Tongue (tissue), 3 donors: ENCODE measurements at places on chromosomes 1 and 21. TPM values are rescaled to one million over a fixed set of nuclear protein-coding genes. Genes with fewer than 3 reads are reported as not detected.

DNA sequence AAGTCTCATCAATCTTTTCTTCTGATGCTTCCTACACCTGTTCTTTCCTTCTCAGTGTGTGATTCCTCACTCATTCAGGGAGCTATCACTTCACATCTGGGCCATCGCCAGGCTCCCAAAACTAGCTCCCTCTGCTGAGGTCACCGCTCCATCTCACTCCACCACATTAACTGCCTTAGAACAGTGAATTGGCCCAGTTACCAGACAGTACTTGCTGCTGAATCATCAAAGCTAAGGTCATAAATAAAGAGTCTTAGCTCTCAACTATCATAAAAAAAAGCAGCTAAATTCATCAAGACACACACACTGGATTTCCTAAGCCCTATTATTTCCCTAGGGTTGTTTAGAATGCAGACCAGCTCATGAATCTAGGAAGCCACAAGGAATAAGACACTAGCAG is 18.8 kb upstream of the SRM start:
- DNase-seq: no peak

DNA sequence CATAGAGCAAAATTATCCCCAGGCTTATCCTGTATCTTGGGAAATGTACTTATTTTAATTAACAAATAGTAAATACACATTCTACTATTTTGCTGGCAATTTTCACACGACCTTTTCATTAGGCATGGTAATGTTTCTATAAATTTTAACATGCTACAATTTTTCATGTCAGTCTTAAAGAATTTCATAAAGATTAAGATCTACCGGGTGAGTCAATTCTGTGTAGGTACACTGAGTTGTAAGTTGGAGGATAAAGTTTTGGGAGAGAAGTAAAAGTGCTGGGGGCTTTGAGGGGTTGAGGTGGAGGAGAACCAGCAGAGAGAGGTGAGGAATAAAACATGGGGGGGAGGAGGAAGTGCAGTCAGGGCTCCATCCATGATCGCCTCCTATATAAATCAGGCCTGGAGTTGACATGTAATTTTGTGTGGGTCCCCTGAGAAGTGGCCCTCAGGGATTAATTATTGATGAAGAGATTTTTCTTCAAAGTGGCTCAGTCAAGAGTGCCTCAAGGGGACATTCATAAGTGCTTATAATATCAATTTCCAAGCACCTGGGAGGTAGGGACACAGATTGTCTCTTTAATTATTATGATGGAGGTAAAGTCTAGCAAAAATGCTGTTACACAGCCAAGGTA is 7.2 kb downstream of the DPYD start:
- no peak for DNase-seq

- DNase-seq: no peak
Measured at GRCh38 chr21:42093991-42094421, 22.9 kb downstream of the UMODL1 start.

- DNase-seq: no peak
Measured at GRCh38 chr1:204172404-204173029, 6.4 kb upstream of the REN start.

DNA sequence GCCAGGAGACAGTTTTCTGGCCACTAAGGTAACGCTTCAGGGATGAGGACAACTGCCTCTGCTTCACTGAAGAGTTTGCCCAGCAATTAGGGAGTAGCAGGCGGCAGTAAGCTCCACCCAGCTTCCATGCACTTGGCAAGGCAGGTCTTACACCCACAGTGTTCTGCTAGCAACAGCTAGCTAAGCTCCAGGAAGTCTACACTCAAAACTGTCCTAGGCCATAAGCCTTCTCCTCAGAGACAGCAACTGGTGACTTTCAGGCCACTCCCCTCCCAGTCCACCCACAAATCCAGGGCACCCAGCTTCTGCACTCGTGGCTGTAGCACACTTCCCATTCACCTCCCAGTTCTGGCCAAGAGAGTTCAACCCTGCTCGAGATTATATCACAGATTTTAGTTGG is 47.3 kb downstream of the KMO start:
- DNase-seq: no peak

- DNase-seq: peak; percentile 84
Measured at GRCh38 chr1:201450721-201451291, 18.2 kb downstream of the PHLDA3 start.

- no peak for DNase-seq
Measured at GRCh38 chr1:92953491-92953890, 7.8 kb downstream of the DIPK1A start.

- DNase-seq: no peak
Measured at GRCh38 chr21:27840262-27840661, 873.4 kb upstream of the ADAMTS5 start.

DNA sequence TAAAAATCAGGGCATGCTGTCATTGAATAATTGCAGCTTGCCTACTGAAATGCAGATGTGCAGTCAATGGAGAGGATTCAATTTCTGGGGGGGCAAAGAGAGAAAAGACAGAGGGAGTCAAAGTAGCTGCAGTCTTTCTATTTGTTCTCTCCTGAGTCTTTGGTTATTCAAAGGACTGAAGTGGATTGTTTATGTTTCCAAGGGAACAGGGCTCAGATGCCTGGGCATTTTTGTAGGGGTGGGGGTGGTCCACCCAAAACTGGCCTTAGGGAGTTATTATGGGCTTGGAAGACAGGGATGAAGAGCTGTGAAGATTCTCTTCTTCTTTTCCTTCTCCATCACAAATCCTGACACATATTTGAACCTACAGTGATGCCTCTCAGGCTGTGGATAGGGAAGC is 408.8 kb upstream of the DAB1 start:
- no peak for DNase-seq

DNA sequence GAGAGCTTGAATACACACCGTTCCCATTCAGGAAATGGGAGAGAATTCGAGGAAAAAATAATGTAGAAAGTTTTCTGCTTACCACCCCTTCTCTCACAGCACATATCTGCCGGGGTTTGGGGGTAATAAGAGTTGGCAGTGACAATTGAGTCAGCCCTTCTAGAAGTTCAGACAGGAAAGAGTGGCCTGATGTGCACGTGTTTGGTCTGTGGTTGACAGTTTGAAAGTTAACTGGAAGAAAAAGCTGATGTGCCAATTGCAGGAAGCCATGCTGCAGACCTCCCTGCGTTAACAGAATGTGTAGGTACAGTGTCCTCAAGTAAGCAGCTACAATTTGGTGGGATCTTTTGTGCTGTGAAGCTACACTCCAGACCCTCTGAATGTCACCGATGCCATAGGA is 50.9 kb downstream of the DHX9 start:
- DNase-seq: no peak

GRCh38 chr1:247401310-247402119 is 14.5 kb upstream of the NLRP3 start:
- no peak for DNase-seq

- DNase-seq: no peak
Measured at GRCh38 chr1:59115865-59116264, 181.0 kb upstream of the FGGY start.

- DNase-seq: no peak
Measured at GRCh38 chr1:203217139-203217655, 12.3 kb downstream of the CHIT1 start.

- peak; percentile 96 for DNase-seq
Measured at GRCh38 chr1:230758709-230759368, 11.7 kb downstream of the CAPN9 start.

GRCh38 chr1:33379631-33380354 is 51.1 kb downstream of the PHC2 start:
- DNase-seq: no peak

GRCh38 chr21:28627691-28628090 is 365.0 kb downstream of the LTN1 start:
- DNase-seq: no peak

- DNase-seq: no peak
Measured at GRCh38 chr1:164846731-164847691, 288.0 kb downstream of the PBX1 start.

DNA sequence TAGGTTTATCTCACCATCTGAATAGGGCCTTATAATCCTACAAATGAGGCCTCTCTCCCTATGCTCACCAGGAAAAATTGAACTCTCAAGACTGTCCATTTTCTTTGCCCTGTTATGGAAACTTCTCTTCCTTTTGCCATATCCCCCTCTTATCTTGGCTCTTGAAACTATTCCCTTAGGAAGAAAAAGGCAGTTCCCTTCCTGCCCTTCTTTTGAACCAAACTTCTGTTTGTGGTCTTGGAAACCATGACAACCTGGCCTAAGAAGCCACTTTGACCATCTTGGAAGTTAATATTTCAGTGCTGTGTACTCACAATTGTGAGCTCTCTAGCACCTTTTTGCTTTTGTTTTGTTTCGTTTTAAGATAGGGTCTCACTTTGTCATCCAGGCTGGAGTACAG is 40.0 kb downstream of the ATP2B4 start:
- DNase-seq: no peak

DNA sequence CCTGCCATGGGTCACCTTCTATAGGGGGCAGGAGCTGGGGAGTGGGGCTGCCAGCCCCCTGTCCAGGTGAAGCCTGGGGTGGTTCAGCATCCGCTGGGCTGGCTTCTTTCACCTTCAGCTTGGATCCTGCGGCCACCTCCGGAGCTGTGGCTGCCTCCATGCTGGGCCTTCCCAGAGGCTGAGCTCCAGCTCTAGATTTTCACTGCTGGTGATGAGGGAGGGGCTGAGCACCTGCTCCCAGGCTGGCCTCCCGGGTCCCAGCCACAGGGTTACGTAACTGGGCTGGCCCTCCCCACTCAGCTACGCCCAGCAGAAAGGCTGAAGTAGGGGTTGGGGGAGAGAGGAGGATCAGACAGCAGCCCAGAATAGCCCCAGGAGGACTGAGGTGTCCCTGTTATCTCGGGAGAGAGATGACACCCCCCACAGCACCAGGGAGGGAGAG is at the start of gene MYBPHL:
TSS of gene MYBPHL (minus strand) at position 180 of the 442 bp plus-strand sequence. CDS start at position 160, 20 bp downstream.
- DNase-seq: no peak

DNA sequence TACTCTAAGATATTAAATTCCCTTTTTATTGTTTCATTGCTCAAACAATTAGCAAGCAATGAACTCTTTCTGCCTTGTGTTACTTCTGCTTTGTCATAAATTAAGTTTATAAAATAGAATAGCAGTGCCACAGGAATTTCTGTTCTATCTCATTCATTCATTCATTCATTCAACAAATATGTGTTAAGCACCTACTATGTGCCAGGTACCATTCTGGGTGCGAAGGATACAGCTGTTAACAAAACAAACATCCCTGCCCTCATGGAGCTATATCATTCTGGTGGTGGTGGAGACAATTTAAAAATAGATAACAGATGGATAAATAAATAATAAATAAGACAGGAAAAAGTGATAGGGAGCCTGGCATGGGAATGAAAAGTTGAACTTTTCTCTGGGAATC is 34.5 kb upstream of the AHCYL1 start:
- DNase-seq: no peak

DNA sequence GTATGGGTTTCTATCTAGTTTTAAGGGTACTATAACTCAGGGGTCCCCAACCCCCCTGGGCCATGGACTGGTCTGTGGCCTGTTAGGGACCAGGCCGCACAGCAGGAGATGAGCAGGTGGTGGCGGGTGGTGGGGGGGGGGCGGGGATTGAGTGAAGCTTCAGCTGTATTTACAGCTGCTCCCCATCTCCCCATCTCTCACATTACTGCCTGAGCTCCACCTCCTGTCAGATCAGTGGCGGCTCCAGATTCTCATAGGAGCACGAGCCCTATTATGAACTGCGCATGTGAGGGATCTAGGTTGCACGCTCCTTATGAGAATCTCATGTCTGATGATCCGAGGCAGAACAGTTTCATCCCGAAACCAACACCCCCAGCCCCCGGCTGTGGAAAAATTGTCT is 95.1 kb upstream of the SLC45A1 start:
- peak; percentile 56 for DNase-seq

GRCh38 chr1:21298981-21299391 is 8.7 kb upstream of the ECE1 start:
- no peak for DNase-seq

C1orf56 gene
- total RNA-seq: 2.9 TPM

SLC25A24 gene
- total RNA-seq: 67.7 TPM

CCDC17 gene
- not detected for total RNA-seq

PRKAA2 gene
- total RNA-seq: 81.1 TPM

TTC22 gene
- total RNA-seq: 8.7 TPM

NEGR1 gene
- total RNA-seq: 16.9 TPM

DMBX1 gene
- total RNA-seq: not detected

ARHGAP30 gene
- 3.0 TPM for total RNA-seq

FRRS1 gene
- total RNA-seq: 11.9 TPM

HOOK1 gene
- 9.6 TPM for total RNA-seq

SPRR1B gene
- total RNA-seq: 1.3 TPM

PEAR1 gene
- total RNA-seq: 13.6 TPM

HPCA gene
- 0.21 TPM for total RNA-seq

FNBP1L gene
- 57.0 TPM for total RNA-seq

DNASE2B gene
- total RNA-seq: 2.1 TPM

MYOC gene
- 0.92 TPM for total RNA-seq

SAMSN1 gene
- total RNA-seq: 1.4 TPM
